ENCODE measurements at places on chromosomes 5 and 9. TPM values are rescaled to one million over a fixed set of nuclear protein-coding genes. Genes with fewer than 3 reads are reported as not detected.

GRCh38 chr5:125829349-125829748 is 593.9 kb upstream of the GRAMD2B start:
- no peaks in the 10 kb centered on the region for H3K27me3 ChIP-seq
- H3K36me3 ChIP-seq = no peaks in the 10 kb centered on the region
- no peaks in the 10 kb centered on the region for H3K4me1 ChIP-seq
- DNase-seq = no peak

GRCh38 chr9:23288545-23288944 is 537.5 kb downstream of the ELAVL2 start:
- no peak overlapping the region for H3K4me3 ChIP-seq
- no peaks in the 10 kb centered on the region for H3K4me1 ChIP-seq
- H3K36me3 ChIP-seq = no peaks in the 10 kb centered on the region
- no peak overlapping the region for H3K27ac ChIP-seq
- no peak for DNase-seq

DNA sequence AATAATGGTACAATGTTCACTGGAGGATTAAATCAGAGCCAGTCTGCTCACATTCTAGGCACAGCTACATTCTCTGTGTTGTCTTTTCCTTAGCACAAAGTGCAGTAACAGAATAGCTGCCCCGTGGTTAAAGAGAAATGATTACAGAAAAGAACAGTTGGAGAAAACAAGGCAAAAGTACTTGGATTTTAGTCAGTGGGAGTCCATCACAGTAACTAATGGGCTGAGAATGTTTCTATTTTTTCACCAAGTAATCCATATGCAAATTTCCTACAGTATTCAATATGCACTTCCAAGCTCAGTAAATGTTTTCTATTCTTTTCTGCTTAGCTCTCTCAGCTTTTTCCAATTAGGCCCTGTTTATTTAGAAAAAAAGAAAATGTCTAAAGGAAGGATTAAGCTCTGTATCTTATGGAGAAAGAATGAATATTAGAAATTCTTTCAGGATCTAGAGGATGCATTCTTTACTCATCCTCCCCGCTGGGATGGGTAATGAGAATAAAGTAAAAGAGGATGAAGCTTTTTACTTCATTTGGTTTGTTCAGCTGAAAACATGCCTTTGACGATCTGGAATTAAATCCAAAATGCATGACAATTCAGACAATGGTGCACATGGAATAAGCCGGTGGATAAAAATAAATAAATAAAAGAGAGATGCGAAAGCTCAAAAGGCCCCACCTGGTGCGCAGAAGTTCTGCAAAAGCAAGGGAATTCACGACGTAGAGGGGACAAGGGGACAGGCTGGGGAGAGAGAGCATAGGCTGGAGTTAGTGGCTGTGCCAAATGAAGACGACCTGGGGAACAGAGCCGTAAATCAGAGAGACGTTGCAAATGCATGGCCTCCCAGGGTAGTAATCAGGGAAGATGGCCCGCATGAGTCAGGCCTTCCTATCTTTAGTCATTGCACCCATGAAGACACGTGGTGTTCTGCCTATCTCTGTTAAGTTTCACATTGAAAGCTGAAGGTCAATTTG is 345.2 kb downstream of the GLIS3 start:
- DNase-seq = no peak
- H3K27me3 ChIP-seq = no peaks in the 10 kb centered on the region
- no peak overlapping the region for H3K4me3 ChIP-seq
- H3K4me1 ChIP-seq = no peaks in the 10 kb centered on the region
- no peak overlapping the region for H3K27ac ChIP-seq
- H3K36me3 ChIP-seq = no peaks in the 10 kb centered on the region

DNA sequence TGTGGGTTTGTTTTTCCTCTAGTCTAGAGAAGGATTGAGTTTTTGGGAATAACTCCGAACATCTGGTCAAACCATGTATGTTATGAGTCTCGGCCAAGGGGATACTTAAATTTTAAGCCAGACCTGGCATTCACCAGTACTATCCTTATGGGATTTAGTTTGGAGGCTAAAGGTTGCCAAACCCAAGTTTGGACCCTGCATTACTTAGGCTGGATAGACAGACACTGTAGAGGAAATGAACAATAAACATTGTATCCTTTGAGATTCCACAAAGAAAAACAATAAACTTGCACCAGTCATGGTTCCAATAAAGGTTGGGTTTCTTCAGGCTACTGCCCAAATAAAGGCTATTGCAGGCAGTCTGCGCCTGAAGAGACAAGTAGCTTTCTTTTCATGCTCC is 296.7 kb upstream of the MEF2C start:
- no peaks in the 10 kb centered on the region for H3K27me3 ChIP-seq
- H3K36me3 ChIP-seq = no peaks in the 10 kb centered on the region
- no peaks in the 10 kb centered on the region for H3K4me1 ChIP-seq
- no peak overlapping the region for H3K4me3 ChIP-seq
- no peak overlapping the region for H3K27ac ChIP-seq

- no peaks in the 10 kb centered on the region for H3K36me3 ChIP-seq
- no peaks in the 10 kb centered on the region for H3K4me1 ChIP-seq
- H3K4me3 ChIP-seq = no peak overlapping the region
- H3K27ac ChIP-seq = no peak overlapping the region
Measured at GRCh38 chr5:107134931-107135330, 535.8 kb downstream of the EFNA5 start.

DNA sequence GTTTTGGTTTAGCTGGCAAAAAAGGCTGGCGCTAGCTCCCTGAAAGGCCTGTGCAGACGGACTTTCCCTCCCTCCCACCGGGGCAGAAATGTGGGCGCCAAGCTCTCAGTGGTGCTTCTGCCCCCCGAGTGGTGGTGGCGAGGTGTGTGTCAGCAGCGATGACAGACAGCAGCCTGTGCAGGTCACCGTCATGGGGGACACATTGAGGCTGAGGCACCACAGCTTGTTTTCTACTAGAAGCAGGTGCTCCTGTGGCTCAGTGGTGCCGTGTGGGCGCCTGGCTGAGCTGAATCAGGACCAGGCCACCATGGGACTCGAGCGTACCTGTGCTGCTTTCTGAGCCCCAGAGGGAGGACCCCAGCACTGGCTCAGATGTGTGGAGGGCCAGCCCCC is 6.2 kb downstream of the WNK2 start:
- DNase-seq = no peak
- no peak overlapping the region for H3K4me3 ChIP-seq
- H3K4me1 ChIP-seq = no peaks in the 10 kb centered on the region

DNA sequence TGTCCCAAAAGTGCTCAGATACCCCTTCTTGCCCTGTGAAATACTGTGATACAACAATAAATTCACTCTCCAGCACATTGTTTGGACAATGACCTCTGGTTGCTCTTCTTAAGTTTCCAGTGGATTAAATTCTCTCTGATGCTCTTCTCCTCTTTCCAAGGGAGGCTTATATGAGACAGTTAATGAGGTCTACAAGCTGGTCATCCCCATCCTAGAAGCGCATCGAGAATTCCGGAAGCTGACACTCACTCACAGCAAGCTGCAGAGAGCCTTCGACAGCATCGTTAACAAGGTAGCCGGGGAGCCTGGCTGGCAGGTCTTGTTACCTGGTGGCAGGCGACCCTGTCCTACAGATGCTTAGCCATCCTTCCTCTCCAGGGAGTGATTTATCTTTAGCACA is 226.5 kb downstream of the DOCK8 start:
- no peak overlapping the region for H3K27ac ChIP-seq
- DNase-seq = no peak
- H3K4me3 ChIP-seq = no peak overlapping the region
- H3K36me3 ChIP-seq = peaks cover 5% of the 10 kb centered on the region
- H3K4me1 ChIP-seq = no peaks in the 10 kb centered on the region

PDE6A gene
- total RNA-seq = under 0.01 TPM

SELENOP gene
- total RNA-seq = 1,868 TPM
